ENCODE measurements at places on chromosomes 11 and 22.

GRCh38 chr11:47123094-47123493 is 53.6 kb downstream of the ARFGAP2 start:
- no peak for DNase-seq

- DNase-seq, result no peak
Measured at GRCh38 chr11:35313066-35313759, 106.1 kb downstream of the SLC1A2 start.

DNA sequence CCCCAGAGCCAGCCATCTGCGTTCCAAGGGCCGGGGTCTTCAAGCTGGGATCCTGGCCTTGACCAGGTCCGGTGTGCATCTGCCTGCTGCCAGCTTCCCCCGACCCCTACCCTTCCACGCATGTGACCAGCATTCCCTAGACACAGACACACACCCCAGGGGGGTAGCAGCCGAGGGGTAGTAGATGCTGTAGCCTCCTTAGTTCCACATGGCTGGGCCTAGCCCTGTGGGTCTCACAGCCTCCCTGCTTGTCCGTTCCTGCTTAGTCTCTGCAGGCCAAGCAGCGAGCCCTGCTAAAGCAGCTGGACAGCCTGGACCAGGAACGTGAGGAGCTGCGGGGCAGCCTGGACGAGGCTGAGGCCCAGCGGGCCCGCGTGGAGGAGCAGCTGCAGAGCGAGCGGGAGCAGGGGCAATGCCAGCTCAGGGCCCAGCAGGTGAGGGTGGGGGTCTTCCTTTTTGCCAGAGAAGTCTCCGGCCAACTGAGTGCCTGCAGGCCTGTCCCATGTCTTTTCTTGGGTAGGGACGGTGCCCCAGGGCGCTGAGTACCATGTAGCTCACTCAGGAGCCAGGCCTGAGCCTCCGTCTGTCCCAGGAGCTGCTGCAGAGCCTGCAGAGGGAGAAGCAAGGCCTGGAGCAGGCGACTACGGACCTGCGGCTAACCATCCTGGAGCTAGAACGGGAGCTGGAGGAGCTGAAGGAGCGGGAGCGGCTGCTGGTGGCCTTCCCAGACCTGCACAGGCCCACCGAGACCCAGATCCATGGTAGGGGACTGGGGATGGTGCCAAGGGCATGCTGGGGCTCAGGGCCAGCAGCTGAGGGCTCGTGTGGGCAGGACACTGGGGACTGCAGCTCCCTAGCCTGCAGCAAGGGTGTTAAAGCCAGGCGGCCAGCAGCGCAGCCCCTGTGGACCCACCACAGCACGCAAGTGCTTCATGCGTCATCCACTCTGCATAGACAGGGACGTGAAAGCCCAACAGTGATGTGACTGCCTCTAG is 13.6 kb downstream of the RNF215 start:
- DNase-seq, result no peak

DNA sequence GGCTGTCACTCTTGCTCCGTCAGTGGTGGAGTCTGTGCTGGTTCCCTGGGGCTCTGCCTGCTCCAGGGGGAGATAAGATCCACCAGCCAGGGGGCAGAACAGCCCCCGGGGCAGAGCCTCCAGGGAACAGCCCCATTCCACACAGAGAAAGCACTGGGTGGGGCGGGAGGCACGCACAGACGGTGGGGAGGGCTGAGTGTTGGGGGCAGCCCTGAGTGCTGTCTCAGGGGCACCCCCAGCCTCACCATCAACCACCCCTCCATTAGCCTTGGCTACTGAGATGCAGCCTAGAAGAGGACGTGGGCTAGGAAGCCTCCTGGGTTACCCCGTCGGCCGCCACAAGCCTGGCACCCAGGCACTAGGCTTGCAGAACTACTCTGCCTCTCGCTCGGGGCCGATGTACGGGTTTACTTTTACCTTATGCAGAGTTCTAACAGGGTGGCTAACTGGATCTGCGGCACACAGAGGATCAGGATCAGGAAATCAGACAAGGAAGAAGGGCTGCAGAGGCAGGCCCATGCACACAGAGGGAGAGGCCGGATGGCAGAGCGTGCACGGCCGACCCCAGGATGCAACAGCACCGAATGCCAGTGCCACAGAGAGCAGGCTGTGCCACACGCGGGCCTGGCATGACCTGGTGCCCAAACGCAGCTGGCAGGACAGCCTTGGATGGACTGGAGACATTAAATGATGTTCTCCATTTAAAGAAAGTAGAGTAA is 140.5 kb downstream of the CTTN start:
- no peak for DNase-seq

DNA sequence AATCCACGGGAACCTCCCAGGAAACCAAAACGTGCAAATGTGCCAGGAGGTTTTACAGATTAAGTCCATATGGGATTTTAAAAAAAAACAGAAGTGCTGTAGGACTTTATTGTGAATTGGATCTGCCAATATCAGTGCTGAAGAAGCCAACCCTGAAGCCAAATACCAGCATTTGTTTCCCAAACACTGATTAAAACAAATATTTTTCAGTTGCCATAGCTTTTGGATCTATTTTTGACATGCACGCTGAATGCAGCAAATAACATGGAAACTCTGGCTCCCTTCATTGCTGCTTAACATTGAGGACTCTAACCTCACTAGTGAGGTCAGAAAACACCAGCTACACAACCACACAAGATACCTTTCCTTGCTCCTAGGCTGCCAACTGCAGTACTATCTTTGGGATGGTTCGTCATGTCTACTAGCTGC is 28.4 kb upstream of the SIK2 start:
- no peak for DNase-seq

- no peak for DNase-seq
Measured at GRCh38 chr11:64571410-64572091, 19.5 kb upstream of the SLC22A12 start.

GRCh38 chr11:57430952-57431351 is 4.0 kb upstream of the SLC43A3 start:
- DNase-seq, result no peak

GRCh38 chr22:38080474-38080849 is 3.5 kb downstream of the SLC16A8 start:
- DNase-seq, result no peak

DNA sequence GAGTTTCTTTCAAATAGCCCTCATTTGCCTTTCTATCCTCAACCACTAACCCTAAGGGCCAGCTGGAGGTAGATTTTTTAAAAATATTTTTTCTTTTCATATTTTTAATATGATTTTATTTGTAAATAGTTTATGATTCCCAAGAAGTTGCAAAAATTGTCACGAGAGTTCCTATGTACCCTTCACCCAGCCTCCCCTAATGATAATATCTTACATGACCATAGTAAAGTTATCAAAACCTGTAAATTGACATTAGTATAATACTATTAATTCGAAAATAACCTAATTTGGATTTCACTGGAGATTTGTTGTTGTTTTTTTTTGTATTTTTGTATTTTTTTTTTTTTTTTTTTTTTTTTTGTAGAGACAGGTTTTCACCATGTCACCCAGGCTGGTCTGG is 495.5 kb downstream of the MIAT start:
- DNase-seq, result no peak

GRCh38 chr22:26548984-26549383 is 36.7 kb upstream of the TFIP11 start:
- DNase-seq, result no peak

DNA sequence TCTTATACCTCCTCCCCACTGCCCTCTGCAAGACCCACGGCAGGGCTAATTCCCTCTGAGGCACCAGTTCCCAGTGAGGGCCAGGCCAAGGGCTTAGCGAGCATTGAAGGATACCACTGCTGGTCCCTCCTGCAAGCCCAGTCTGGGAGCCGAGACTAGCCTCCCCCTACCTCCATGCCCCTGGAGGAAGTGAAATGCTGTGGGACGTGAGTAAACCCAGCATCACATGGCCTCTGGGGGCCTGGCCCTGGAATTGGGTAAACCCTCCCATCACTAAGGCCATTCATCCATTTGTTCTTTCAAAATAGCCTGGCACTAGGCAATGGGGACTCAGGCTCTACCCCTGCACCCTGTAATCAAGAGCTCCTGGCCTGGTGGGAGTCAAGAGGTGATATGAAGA is 24.7 kb downstream of the ARAP1 start:
- DNase-seq, result no peak

DNA sequence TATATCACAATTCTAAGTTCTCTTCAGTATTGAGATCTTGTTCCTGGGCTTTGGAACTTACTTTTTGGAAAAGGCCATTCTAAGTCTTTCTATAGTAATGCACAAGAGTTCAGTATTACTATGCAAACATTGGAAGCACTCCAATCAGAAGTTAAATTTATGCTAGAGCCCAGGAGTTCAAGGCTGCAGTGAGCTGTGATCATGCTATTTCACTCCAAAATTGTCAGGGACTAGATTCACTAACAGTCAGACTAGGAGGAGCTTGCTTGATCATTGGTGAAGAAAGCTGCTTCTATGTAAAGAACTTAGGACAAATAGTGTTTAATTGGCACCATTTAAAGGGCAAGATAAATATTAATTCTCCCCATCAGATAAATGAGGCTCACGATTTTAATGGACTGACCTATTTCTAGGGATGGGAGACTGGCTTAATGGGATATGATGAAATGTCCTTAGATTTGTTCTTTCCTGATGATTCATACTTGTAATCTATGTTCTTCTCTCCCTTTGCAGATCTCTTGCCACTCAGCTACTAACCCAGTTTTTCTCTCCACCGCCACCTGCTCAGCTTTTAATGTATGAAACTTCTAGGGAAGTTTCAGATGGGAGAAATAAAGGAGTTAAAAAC is 32.6 kb upstream of the TMEM123 start:
- DNase-seq, result no peak

DNA sequence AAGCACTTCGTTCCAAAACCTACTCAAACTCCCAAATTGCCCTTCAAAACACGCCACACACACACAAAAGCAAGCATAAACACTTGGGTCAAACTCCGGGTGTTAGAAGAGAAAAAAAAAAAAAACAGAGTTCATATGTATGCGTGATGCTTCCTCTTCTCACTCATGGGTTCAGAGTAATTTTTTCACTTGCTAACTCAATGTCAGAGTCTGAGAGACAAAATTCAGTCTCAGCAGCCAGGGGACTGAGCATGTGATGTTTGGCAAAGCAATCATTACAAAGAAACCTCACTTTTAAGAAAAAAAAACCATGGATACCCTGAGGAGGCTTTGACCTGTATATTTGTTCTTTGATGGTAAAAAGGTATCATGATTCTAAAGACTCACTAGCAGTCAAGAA is 461.7 kb downstream of the NTM start:
- no peak for DNase-seq

GRCh38 chr22:29251981-29252911 is 15.5 kb downstream of the RHBDD3 start:
- no peak for DNase-seq

- no peak for DNase-seq
Measured at GRCh38 chr11:14927146-14927545, 35.1 kb upstream of the CYP2R1 start.

DNA sequence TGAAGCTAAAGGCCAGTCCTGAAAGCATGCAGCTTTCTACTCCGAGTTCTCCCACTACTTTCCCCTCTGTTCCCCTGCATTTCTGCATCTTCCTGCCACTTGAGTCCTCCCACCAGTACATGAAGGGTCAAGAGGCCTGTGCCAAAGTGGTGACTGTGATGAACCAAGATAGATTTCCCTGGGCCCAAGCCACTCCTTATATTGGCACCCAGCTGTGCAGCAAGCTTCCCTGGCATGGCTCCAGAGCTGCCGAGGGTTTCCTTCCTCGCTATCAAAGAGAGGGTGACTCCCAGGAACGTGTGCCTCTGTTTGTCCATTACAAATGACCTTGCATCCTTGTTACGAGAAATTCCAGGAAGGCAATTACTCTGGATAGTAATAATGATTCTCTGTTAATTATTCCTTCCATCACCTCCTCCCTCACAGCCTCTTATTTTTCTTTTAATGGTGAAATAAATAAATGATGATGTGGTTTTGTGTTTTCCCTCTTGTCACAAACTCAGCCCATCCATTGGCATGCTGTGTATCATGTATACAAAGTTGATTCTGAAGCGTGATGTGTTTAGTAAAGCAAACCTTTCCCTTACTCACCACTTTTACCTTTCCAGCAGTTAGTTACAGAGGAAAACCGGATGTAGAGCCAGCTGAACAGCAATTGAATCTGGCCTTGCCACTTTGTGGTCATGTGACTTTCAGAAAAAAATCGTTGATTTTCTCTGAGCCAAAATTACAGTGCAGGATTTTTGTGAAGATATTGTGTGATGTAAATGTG is 8.3 kb downstream of the SRSF8 start:
- DNase-seq, result no peak

- DNase-seq, result no peak
Measured at GRCh38 chr11:10410844-10411200, 44.2 kb upstream of the AMPD3 start.

All from naive thymus-derived CD8-positive, alpha-beta T cell (primary cell).